Ammon's horn (tissue), 1 donor: ENCODE measurements at places on chromosomes 4 and X.

DNA sequence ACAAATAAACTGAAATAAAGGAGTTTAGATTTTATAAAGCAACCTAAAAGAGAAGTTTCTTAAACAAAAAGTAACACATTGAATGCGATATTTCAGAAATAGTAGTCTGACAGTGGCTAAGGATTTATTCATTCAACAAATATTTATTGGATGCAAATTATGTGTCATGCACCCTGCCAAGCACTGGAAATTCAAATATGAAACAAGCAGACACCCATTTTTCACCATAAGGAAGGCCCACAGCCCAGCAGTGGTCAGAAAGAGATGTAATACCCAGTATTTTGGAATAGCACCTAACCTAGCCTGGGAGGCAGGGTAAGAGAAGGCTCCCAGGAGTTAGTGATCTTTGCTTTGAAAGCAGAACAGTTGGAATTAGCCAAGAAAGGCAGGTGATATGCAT, 855.1 kb upstream of the TENM3 start:
- no peak for DNase-seq

DNA sequence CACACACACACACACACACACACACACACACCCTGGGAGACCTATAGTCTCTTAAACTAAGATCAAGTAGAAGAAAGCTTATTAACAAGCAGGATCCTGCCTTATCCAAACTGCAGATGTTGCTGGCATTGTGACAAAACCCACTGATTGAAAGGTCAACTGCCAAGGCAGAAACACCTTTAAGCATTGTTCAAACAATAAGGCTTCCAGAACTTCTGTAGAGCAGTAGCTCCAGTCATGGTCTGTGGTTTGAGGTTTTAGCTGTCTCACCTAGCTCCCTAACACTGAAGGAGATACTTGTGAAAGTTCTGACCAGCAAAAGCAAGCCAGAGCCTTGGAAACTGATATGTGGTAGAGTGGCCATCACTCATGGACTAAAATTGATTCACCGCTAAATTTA, 59.8 kb downstream of the PTCHD1 start:
- no peak for DNase-seq

GRCh38 chr4:27289704-27290103, 429.1 kb downstream of the STIM2 start:
- no peak for DNase-seq

GRCh38 chr4:94515365-94515764, 63.6 kb downstream of the PDLIM5 start:
- no peak for DNase-seq
